ENCODE measurements at places on chromosomes 11 and 22.

- DNase-seq: no peak
Observed at GRCh38 chr11:64379160-64379559, 20.2 kb downstream of the RPS6KA4 start.

GRCh38 chr11:113001709-113002108 lies 40.5 kb downstream of the NCAM1 start:
- no peak for DNase-seq

DNA sequence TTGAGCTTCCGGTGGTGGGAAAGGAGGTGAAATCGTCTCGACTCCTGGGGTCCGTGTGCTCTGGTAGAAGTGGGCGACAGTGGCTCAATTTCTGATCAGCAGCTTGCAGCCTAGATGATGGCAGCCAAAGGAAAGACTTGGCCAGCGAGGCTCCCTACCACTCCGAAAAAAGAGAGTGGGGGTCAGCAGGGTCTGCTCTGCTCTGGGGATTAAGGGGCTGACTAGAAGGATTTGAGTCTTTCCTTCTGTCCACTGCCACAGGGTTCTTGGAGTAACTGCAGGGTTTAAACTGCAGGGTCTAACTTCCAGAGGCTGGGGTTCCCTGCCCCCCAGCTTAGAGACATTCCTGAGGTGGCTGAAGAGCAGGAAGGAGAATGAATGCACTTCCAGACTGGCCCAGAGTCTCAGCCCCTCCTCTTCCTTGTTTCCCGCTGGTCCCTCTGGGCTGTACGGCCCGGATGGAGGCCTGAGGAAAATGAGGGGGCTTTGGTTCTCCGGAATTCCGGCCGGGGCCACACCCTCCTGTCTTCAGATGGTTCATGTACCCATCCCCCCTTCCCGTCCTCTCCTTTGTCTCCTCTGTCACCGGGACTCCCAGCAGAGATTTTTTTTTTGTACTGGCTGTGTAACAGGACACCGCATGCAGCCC lies 907 bp downstream of the SERPINH1 start:
- DNase-seq: no peak

DNA sequence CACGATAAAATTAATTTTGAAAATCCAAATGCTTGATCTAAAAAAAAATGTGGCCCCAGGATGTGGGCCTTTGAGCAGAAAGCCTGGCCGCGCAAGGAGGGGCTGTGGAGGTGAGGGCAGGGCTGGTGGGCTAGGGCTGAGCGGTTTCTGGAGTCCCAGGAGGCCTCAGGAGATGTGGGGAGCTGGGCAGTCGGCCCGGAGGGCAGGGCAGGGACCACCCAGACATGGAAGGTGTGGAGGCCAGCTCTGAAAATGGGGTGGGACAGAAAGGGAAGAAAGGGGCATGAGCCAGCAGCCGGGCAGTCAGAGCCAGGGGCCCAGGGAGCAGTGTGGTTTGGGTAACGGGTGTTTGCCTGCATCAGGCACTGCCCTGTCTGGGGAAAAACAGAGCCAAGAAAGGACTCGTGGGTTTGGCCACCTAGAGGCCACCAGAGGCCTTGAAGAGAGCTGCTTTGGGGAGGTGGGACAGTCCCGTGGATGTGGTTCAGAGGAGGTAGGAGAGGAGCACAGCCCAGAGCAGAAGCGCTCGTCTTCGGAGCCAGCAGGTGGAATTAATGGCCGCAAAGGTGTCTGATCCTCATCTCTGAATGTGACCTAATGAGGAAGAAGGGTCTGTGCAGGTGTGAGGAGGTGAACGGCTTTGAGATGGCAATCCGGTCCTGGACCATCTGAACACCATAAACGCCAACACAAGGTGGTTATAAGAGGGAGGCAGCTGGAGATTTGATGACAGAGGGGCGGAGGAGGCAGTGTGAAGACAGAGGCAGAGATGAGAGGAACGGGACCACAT lies 50.2 kb downstream of the IGF2 start:
- DNase-seq: peak; percentile 13

DNA sequence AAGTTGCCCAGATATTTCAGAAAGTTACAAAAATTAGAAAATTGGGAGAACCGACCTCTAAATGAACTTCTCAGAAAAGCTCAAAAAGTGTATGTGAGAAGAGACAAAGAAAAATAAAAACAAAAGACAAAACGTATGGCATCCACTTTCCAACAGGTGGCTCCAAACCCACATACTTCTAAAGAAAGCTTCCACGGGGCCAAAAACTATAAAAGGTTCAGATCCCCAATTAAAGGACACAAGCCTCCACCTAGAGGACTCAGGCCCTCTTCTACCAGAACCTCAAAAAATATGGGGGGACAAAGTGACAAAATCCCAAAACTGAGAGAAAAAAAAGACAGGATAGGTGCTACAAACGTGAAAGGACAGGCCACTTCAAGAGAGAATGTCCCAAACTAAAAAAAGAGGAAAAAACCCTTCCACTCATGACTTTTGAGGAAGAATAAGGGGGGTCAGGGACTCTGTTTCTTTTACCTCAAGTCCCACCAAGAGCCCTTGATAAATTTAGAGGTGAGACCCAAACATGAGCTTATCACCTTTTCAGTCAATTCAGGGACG lies 8.8 kb downstream of the SCGB2A1 start:
- no peak for DNase-seq

GRCh38 chr11:3109921-3110706 lies 52.9 kb upstream of the CARS1 start:
- no peak for DNase-seq

DNA sequence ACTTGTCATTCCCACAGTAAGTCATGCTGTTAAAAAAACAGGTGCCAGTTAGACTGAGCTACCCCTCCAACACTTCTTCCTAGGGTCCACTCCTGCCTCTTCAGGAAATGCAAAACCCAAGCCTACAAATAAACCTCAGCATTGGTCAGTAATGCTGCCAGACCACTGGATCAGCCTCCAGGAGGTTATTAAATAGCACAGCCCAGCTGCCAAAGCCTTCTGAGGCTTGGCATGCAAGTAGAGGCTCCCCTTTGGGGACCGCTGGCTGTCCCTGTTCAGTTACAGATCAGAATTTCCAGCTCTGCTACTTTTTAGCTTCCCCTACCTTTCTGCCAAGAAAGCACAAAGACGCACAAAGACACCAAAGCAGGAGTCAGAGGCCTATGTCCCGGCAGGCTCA lies 33.3 kb downstream of the ABTB2 start:
- DNase-seq: no peak

- DNase-seq: no peak
Observed at GRCh38 chr11:68330700-68331337, 18.4 kb downstream of the LRP5 start.

GRCh38 chr11:96293598-96294021 lies 49.4 kb downstream of the MAML2 start:
- DNase-seq: no peak

- no peak for DNase-seq
Observed at GRCh38 chr11:61315260-61315659, 17.6 kb downstream of the DDB1 start.

DNA sequence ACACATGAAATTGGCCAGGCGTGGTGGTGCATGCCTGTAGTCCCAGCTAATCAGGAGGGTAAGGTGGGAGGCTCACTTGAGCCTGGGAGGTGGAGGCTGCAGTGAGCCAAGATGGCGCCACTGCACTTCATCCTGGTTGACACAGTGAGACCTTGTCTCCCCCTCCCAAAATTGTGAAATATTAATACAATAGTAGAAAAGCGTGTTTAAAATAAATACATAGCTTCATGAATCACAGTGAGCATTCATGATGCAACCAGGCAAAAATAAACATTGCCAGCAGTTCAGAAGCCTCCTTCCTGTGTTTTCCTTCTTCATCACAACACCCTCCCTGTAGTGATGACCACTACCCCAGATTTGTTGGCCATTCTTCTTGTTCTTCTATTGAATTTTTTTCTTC lies 4.3 kb upstream of the TEAD1 start:
- DNase-seq: no peak

DNA sequence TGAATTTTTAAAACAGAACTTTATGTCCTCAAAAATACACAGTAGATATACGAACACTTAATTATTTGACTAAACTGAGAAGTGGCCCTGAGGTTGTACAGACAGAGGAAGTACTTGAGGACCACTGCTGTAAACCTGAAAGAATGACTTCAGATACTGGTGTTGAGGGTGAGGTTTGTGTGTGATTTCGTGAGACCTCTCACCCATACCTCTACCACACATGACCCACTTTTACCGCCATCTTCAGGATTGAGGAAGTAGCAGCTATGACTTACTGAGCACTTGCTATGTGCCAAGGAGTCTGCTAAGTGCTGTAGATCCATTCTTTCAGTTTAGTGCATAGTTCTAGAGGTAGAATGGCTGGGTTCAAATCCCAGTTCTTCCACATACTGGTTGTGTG lies 21.9 kb downstream of the MMP13 start:
- no peak for DNase-seq

DNA sequence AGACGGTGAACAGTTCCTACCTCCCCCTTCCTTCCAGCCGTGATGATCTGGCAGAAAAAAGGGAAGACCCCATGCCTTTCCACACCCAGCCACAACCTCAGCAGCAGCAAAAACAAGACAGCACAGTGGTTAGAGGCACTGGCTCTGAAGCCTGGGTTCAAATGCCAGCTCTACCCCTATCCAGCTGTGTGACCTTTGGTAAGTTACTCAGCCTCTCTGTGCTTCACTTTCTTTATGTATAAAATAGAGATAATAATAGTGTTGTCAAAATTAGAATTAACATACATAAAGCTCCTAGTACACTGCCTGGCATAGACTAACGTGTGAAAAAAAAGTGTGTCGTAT lies 4.2 kb downstream of the NRXN2 start:
- no peak for DNase-seq

GRCh38 chr22:35587447-35587870 lies 29.7 kb downstream of the MB start:
- DNase-seq: peak; percentile 71

- DNase-seq: no peak
Observed at GRCh38 chr11:29310725-29311342, 706.0 kb downstream of the KCNA4 start.

- DNase-seq: no peak
Observed at GRCh38 chr11:78031629-78032028, 8.6 kb upstream of the KCTD14 start.

DNA sequence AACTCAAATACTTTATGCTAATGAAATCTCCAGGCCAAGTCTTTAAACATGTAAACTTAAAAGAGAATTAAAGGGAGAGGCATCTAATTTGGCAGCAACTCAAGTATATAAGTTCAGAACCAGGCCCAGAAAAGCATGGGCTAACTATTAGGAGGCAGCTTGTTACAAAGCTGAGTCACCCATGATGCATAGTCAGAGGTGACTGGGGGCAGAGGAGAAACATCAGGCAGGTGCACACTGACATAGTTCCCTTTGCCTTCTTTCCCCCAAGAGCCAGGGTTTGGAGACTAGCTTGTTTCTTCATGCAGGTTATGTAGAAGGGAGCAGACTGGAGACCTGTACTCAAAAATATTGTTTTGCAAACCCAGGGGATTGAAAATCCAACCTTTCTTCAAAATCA lies 619.0 kb downstream of the SOX6 start:
- DNase-seq: no peak

DNA sequence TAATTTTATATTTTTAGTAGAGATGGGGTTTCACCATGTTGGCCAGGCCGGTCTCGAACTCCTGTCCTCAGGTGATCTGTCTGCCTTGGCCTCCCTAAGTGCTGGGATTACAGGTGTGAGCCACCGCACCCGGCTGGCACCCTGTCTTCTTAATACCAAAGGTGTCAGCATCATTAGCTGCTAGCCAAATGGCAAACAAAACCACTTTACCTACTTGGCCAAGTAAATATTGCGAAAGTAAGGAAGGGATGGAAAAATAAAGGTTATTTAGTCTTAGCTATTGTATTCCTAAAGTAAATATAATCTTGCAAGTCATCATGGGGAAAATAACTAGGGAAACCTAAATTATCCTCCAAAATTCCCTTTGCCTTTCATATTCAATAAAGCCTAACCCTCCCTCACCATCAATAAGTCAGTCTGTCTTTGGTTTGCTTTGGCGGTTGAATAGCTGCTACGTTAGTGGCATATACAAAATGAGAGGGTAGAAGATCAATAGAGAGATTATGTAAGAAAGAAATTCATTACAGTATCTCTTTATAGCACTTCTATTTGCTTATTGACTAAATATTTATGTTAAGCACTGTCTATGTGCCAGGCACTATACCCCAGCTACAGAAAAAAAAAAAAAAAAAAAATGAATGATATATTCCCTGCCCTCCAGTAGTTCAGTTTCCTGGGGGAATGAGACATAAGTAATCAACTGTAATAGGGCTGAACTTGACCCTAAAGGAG lies 40.2 kb upstream of the CFAP300 start:
- DNase-seq: no peak

GRCh38 chr11:24199461-24199860 lies 297.4 kb upstream of the LUZP2 start:
- no peak for DNase-seq
